ENCODE measurements at places on chromosomes 5 and 9.
A peak's percentile ranks its signal among the peaks of the same experiment; 100 is the strongest.

- no peak for DNase-seq
These were observed 5.9 kb downstream of the DMRTA1 start for GRCh38 chr9:22452415-22453010.

GRCh38 chr5:89083791-89084190 is 200.8 kb upstream of the MEF2C start:
- no peak for DNase-seq

- DNase-seq: no peak
These were observed 715 bp upstream of the C5orf34 start for GRCh38 chr5:43515678-43516048.

- DNase-seq: no peak
These were observed 361.2 kb upstream of the TRPC7 start for GRCh38 chr5:136726506-136726905.

- DNase-seq: no peak
These were observed 94.0 kb upstream of the SH3GL2 start for GRCh38 chr9:17484906-17485305.

DNA sequence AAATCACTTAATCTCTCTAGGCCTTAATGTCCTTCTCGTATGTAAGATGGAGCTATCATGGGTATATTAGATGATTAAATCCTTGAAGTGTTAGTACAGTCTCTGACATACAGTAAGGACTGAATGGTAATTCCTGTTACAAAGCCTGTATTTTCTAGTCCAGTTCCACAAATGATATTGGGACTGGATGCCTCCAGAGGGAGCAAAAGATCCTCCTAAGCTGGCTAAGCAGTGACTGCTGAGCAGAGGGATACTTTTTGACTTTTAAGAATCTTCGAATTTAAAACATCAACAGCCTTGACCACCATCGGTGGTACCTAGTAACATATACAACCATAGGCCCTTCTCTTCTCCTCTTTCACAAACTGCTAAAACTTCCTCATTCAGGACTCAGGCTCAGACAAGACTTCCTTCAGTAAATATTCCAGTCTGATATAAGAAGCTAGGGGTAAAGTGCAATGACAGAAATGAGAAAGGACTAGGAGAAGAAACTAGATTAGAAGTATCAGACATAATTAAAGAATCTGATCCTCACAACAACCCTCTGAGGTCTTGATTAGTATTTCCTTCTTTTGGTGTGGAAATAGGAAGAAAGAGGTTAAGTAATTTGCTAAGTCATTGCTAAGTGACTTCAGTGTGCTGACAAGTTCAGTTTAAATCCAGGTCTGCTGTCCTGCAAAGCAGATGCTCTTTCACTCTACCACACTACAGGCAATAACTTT is 13.9 kb downstream of the PTAR1 start:
- DNase-seq: peak; percentile 14

- no peak for DNase-seq
These were observed 104.0 kb downstream of the ATP10B start for GRCh38 chr5:160747987-160748386.

DNA sequence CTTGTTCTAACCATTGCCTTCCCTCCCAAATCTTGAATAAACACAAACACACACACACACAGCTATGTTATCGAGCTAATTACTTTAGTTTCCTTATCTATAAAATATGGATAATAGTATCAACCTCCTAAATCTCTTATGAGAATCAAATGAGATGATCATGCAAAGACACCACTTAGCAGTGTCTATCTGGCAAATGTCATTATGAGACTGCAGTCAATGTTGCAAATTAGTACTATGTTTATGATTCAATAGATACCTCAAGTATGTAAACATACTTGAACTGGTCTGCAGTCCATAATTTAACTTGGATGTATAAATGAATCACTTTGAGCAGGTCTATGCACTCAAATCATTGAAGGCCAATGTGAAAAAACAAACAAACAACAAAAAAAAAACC is 22.2 kb upstream of the ERAP2 start:
- DNase-seq: peak; percentile 32

DNA sequence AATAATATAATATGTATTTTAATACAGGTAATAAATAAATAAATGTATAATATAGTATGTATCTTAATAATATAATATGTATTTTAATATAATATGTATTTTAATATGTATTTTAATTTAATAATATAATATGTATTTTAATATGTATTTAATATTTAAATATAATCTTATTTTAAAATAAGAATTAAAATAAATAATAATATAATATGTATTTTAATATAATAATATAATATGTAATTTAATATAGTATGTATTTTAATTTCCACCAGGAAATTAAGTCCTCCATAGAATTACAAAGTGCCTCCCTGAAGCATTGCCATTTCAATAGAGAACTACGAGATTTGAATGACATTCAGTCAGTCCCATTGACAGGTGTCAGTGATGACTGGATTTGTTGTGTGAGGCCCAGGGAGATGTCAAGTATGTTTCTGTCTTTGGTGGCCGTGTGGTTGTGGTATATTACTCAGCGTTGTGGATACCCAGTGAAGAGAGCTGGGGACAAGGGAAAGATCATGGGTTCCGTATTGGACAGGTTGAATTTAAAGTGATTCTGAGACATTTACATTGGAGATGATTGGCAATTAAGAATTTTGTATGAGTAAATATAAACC is 14.2 kb upstream of the C5orf46 start:
- no peak for DNase-seq

- DNase-seq: peak; percentile 19
These were observed 523.0 kb downstream of the CSNK1G3 start for GRCh38 chr5:124034963-124035362.

DNA sequence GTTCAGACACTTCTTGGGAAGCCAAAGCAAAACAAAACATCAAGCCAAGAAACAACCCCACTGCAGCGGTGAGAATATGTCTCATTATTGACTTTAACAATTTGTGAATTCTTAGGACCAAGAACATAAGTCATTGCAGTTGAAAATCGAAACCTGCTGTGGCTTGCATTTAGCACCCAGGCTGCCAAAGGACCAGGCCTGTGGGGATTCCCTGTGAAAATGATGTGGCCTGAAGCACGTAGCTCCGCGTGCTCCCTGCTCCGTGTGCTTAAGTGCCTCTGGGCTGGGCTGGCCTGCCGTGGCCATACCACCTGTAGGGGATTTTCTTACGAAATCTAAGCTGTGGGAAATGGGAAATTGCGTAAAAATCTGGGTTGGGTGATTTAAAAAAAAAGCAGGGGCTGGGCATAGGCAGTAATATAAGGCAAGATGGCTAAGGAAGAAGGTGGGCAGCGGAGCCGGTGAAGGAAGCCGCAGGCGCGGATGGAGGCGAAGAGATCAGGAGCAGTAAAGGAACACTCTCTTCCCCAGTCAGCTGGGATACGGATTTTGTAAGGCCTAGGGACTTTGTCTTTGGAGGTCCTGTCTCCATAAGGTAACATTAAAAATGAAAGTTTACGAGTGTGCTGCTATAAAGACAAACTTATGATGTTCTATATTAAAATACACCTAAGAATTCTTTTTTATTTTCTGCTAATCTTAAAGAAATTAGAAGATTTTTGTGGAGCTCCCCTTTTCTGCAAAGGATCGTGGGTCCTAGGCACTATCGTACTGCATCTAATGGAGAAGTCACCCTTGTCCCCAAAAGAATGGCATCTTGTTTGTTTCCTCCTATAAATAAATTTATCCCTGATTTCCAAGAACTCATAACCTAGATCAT is 189.6 kb upstream of the SEMA6A start:
- no peak for DNase-seq

All from SK-N-DZ (cell line).